Activated T-helper 2 cell treated with anti-CD3 and anti-CD28 coated beads, Interferon-gamma antibody, Interleukin-2, Interleukin-4, amounts not matched to agents 10 μg/mL and 5 μg/mL and 100 μg/mL, durations not matched to agents 14 hours and 24 hours and 36 hours (primary cell): ENCODE measurements at places on chromosomes 3 and 15. TPM values are rescaled to one million over a fixed set of nuclear protein-coding genes. Genes with fewer than 3 reads are reported as not detected.

GOLGA8G gene
- total RNA-seq, result not detected in 2 replicates

NME9 gene
- total RNA-seq, result 0.30 TPM in 1 of 2 replicates, not detected in the other

DNA sequence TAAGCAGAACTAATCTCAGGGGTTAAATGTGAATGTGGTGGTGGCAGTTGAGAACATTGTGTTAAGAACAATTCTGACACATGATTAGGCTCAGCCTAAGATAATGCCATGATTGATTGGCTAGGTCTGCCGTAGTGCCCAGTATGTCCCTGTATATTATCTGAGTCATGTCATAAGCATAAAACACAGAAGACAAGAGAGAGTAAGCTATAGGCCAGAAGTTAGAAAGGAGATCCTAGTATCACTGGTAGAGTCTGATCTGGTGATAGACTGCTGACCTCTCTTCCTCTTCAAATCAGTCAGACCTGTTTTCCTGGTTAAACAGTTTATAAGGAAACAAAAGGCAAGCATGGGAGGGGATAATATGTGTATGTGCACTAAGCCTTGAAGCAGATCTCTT, 30.1 kb upstream of the ATP8B4 start:
- H3K27me3 ChIP-seq, result no peaks in the 10 kb centered on the region
- peaks cover 20% of the 10 kb centered on the region for H3K36me3 ChIP-seq
- DNase-seq, result no peak
- no peak overlapping the region for H3K27ac ChIP-seq
- peaks cover 35% of the 10 kb centered on the region for H3K4me1 ChIP-seq
- H3K4me3 ChIP-seq, result no peak overlapping the region

GRCh38 chr3:158107605-158108444, 1.6 kb upstream of the SHOX2 start:
- H3K4me3 ChIP-seq, result peak overlapping the region; percentile 73
- DNase-seq, result no peak
- H3K27me3 ChIP-seq, result peaks cover 59% of the 10 kb centered on the region
- peaks cover 20% of the 10 kb centered on the region for H3K36me3 ChIP-seq

- no peak overlapping the region for H3K4me3 ChIP-seq
- H3K4me1 ChIP-seq, result no peaks in the 10 kb centered on the region
- H3K27ac ChIP-seq, result no peak overlapping the region
- peaks cover 2% of the 10 kb centered on the region for H3K27me3 ChIP-seq
- DNase-seq, result no peak
These were observed 13.5 kb downstream of the GUCA1C start for GRCh38 chr3:108940166-108940565.
